GM23248 (cell line): ENCODE measurements at places on chromosomes 16 and 17. TPM values are rescaled to one million over a fixed set of nuclear protein-coding genes. Genes with fewer than 3 reads are reported as not detected.
A peak's percentile ranks its signal among the peaks of the same experiment; 100 is the strongest.

- no peak for DNase-seq
These were observed 10.5 kb upstream of the CCDC182 start for GRCh38 chr17:57755480-57756070.

Gene SCARF1
- polyA plus RNA-seq, result 0.14 TPM in 1 of 2 replicates, not detected in the other

Gene TAT
- not detected in 2 replicates for polyA plus RNA-seq

Gene KRT40
- polyA plus RNA-seq, result not detected in 2 replicates

DNA sequence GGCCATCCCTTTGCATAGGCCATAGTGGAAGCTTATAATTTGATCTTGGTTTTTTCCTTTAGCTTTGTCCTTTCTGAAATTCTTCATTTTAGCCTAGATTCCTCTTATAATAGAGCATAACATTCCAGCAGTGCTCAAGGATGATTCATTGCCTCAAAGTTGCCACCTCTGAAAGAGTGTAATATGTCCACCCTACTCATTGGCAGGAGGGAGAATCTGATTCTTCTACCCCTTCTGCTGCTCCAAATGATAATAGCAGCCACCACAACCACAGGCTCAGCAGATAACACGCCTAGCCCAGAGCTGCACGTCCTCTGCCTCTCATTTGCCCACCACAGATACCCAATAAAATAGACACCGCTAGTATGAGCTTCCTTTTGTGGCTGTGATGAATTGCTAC, 337.4 kb upstream of the HSBP1 start:
- peak; percentile 64 for DNase-seq

DNA sequence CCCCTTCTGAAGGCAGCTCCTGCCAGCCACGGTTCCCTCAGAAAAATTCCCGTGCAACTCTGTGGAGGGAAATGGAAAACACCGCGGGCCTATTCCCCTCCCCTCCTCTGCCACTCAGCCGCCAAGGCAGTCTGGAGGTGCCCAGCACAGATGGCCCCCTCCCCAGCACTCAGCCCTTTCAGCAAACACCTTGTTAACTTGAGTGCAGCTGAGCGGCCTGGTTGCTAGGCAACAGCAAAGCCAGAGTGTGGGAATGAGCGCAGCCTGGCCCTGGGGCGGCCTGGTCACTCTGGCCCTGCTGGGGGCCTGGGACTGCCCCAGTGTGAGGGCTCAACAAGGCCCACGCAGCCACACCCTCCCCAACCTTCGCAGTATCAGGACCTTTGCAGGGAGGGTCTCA, 32.8 kb downstream of the CACNA1G start:
- DNase-seq, result no peak

DNA sequence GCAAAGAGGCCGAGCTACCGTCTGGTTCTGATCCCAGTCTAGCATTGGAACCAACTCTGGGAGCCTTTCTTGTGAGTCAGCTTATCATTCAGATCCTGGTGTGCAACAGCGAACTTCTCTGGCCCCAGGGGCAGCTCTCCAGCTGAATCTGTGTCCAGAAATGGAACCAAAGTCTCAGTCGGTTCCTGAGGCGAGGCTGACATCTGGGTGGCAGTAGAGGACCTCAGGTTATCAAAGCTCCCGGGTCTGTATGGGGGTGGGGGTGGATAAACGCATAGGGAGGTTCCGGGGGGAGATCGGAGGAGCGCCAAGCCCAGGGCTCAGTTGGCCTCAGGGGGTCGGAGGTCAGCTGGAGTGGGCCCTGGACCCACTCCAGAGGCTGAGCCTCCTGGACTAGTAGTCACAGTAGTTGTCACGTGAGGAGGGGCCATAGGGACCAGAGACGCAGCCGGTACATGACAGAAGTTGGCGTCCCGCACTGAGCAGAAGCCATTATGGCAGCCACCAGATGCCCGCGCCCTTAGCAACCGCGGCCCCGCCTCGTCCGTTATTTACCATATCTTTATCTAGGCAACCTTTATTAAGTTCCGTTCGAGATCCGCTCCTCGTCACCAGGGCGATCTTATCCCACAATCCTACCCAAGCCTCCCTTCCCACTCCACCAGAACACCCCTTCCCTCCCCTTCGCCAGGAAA, 12.9 kb downstream of the RDM1 start:
- no peak for DNase-seq

Gene CNTD1
- 0.14 and 0.71 TPM in 2 replicates for polyA plus RNA-seq

- no peak for DNase-seq
These were observed 15.2 kb downstream of the GSG1L2 start for GRCh38 chr17:9806699-9807098.

Gene NXN
- 8.0 and 10.7 TPM in 2 replicates for polyA plus RNA-seq

- peak; percentile 25 for DNase-seq
These were observed 9.9 kb upstream of the ADGRG1 start for GRCh38 chr16:57618296-57619132.

Gene TAC4
- polyA plus RNA-seq, result not detected in 2 replicates

DNA sequence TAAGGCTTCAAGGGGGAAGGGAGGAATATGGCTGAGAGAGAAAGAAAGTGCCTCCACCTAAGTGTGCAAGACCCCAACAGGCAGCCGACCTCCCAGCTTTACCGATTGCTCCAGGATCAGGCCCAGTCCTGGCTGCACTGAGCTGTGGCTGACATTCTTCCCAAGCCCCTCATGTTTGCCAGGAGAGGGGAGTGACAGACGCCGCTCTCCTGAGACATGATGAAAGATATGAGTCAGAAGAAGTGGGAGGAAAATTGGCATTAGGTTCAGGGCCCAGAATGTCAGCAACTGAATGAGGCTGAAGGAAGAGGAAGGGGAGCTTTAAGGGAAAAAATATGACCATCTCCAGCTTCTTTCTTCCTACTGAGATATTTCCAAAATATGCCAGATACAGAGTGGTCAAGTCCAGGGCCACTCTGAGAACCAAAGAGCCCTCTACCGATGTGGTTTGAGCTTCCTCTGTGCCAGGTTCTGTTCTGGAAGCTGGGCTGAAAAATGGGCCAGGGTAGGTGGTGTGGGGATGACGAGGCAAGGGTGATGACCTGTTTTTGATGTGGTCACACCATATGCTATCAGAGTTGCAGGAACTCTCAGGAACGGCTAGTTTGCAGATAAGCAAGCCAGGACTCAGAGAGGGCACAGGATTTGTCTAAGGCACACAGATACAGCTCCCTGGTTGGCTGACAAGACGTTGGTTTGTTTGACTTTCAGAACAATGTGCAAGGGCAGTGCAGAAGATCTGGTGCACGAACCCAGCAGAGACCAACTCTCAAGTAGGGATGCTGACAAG, 176.7 kb downstream of the SOX9 start:
- peak; percentile 71 for DNase-seq

GRCh38 chr17:4154201-4154600, 11.2 kb downstream of the CYB5D2 start:
- DNase-seq, result no peak

Gene TLCD2
- polyA plus RNA-seq, result 2.2 and 2.4 TPM in 2 replicates
